ENCODE measurements at places on chromosomes 3 and 15.

GRCh38 chr15:68668926-68669600, 90.3 kb downstream of the CORO2B start:
- no peak overlapping the region for H3K4me3 ChIP-seq
- H3K27ac ChIP-seq: no peak overlapping the region
- peaks cover 2% of the 10 kb centered on the region for H3K4me1 ChIP-seq
- no peaks in the 10 kb centered on the region for H3K36me3 ChIP-seq
- peaks cover 12% of the 10 kb centered on the region for H3K27me3 ChIP-seq

- DNase-seq: no peak
- H3K27ac ChIP-seq: no peak overlapping the region
- H3K4me1 ChIP-seq: no peaks in the 10 kb centered on the region
- H3K36me3 ChIP-seq: no peaks in the 10 kb centered on the region
These were observed 63.2 kb downstream of the XXYLT1 start for GRCh38 chr3:195207731-195208130.

- no peak for DNase-seq
- no peak overlapping the region for H3K27ac ChIP-seq
- no peak overlapping the region for H3K4me3 ChIP-seq
- H3K36me3 ChIP-seq: peaks cover 21% of the 10 kb centered on the region
These were observed 30.7 kb downstream of the EFL1 start for GRCh38 chr15:82231842-82232241.

DNA sequence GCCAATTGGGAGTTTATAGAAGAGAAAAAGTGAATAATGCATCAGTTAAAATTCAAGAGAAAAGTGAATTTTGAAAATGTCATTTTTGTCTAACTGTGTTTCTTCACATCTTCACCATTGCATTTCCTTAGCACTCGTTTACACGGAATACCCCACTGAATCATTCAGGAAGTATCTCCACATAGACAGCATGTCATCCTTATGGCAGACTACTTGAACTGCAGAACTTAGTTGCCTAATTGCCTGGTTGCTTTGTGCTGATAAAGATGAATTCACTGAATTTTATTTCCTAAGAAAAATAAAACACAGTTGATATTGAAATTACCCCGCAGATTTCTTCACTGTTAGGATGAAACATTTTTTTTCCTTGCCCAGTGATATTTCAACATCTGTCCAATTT, 627.1 kb downstream of the ROBO1 start:
- H3K27ac ChIP-seq: no peak overlapping the region
- DNase-seq: no peak
- H3K36me3 ChIP-seq: no peaks in the 10 kb centered on the region
- no peak overlapping the region for H3K4me3 ChIP-seq
- no peaks in the 10 kb centered on the region for H3K4me1 ChIP-seq

DNA sequence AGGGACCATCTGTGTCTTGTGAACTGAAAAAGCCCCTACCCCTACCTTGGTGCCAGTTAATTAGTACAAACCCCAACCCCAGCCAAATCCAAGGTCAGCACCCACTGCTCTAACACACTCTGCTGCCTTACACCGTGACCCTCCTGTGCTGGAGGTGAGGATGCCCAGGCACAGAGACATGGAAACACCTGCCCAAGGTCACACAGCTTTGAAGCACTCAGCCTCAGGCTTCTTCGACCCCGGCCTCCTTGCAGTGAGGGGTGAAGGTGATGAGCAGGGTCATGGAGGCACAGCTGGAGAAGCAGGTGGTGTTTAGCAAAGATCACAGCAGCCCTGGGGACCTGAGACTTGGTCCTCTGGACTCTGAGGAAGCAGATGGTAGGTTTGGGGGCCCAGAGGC, 39.0 kb upstream of the SLC6A6 start:
- H3K36me3 ChIP-seq: no peaks in the 10 kb centered on the region
- no peaks in the 10 kb centered on the region for H3K4me1 ChIP-seq
- H3K27me3 ChIP-seq: peaks cover 2% of the 10 kb centered on the region
- no peak overlapping the region for H3K27ac ChIP-seq
- DNase-seq: no peak

DNA sequence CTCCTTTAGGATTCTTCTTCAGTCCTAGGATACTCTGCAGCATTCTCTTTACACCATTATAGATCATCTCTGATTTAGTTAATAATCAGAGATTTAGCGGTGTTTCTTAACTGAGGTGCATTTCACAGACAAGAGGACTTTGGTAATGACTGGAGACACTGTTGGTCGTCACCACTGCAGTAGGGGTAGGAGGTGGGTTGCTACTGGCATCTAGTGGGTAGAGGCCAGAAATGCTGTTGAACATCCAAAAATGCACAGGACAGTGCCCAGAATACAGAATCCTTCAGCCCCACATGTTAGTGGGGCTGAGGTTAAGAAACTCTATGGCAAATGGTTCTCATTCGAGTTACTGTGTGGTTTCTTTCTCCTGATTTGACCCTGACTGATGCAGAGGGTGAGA, 80.4 kb upstream of the LMCD1 start:
- no peak overlapping the region for H3K4me3 ChIP-seq
- no peak overlapping the region for H3K27ac ChIP-seq
- H3K4me1 ChIP-seq: no peaks in the 10 kb centered on the region

DNA sequence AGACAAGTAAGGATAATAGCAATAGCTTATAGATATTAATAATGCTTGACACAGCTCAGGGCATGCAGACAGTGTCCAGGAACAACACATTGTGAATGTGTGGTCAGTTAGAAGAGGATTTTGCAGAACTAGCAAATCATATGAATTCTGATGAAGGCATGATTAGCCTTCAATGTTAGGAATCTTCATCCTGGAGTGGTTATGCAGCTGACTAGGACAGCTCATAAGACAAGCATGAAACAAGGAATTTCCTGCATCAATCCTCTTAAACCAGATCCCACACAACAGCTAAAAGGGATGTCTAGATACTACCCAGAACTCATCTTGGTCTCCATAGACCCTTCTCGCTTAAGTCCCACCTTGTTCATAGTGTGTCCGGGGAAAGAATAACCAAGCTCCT, 499.0 kb upstream of the ATP11B start:
- no peaks in the 10 kb centered on the region for H3K36me3 ChIP-seq
- DNase-seq: no peak
- no peaks in the 10 kb centered on the region for H3K27me3 ChIP-seq
- no peak overlapping the region for H3K27ac ChIP-seq
- H3K4me1 ChIP-seq: no peaks in the 10 kb centered on the region

- no peaks in the 10 kb centered on the region for H3K36me3 ChIP-seq
- H3K27me3 ChIP-seq: no peaks in the 10 kb centered on the region
- no peak for DNase-seq
- no peaks in the 10 kb centered on the region for H3K4me1 ChIP-seq
- H3K4me3 ChIP-seq: no peak overlapping the region
These were observed 38.0 kb downstream of the SRPRB start for GRCh38 chr3:133843634-133844033.

GRCh38 chr3:136544532-136544931, 207.6 kb downstream of the STAG1 start:
- DNase-seq: no peak
- no peaks in the 10 kb centered on the region for H3K27me3 ChIP-seq
- H3K4me1 ChIP-seq: peaks cover 2% of the 10 kb centered on the region
- H3K27ac ChIP-seq: no peak overlapping the region
- no peak overlapping the region for H3K4me3 ChIP-seq
- peaks cover 5% of the 10 kb centered on the region for H3K36me3 ChIP-seq

GRCh38 chr3:25665315-25666280, 891 bp upstream of the TOP2B start:
- H3K36me3 ChIP-seq: peaks cover 18% of the 10 kb centered on the region
- peaks cover 31% of the 10 kb centered on the region for H3K4me1 ChIP-seq
- H3K27me3 ChIP-seq: peaks cover 4% of the 10 kb centered on the region
- H3K4me3 ChIP-seq: peak overlapping the region; percentile 96

- H3K4me1 ChIP-seq: peaks cover 32% of the 10 kb centered on the region
- H3K27me3 ChIP-seq: peaks cover 5% of the 10 kb centered on the region
- H3K36me3 ChIP-seq: no peaks in the 10 kb centered on the region
These were observed 39.2 kb downstream of the CLEC3B start for GRCh38 chr3:45065373-45065720.

- H3K36me3 ChIP-seq: peaks cover 31% of the 10 kb centered on the region
- H3K27me3 ChIP-seq: no peaks in the 10 kb centered on the region
- H3K4me1 ChIP-seq: peaks cover 22% of the 10 kb centered on the region
- no peak for DNase-seq
- no peak overlapping the region for H3K27ac ChIP-seq
- H3K4me3 ChIP-seq: no peak overlapping the region
These were observed 23.9 kb upstream of the BCL2L10 start for GRCh38 chr15:52136442-52136980.

- no peaks in the 10 kb centered on the region for H3K36me3 ChIP-seq
- H3K4me1 ChIP-seq: no peaks in the 10 kb centered on the region
- no peak overlapping the region for H3K4me3 ChIP-seq
These were observed 43.4 kb upstream of the AGBL1 start for GRCh38 chr15:86036243-86036642.

DNA sequence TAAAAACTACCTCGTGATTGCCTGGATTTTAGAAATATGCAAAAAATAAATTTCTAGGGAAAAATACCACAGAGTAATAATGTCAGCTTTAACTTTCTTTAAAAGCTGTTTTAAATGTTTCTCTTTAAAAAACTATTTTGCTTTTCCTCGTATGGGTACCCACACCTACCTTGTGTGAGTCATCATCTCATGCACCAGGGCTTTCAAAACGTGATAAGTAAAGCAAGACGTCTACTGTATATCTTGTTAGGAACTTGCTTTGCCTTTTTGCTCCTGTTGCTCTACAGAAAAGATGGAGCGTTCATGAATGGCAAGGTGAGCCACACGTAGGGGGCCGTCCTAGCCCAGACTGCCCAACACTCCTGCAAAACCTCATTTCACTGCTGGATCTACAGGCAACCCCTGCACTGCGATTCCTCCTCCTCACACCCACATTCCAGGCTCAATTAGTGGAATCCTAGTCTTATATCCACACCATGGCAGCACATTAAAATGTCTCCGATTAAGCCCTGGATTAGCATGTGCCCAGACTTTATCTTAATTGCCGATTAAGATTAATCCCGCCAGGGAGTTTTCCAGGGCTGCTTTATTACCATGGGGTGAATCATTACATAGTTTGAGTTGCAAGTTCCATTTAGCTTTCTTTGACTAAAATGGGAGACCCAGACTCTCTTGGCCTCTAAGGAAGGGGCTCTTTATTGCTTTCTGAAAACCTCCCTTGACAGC, 293.6 kb upstream of the ICE2 start:
- no peak overlapping the region for H3K4me3 ChIP-seq
- H3K27ac ChIP-seq: no peak overlapping the region
- peaks cover 14% of the 10 kb centered on the region for H3K27me3 ChIP-seq
- H3K36me3 ChIP-seq: no peaks in the 10 kb centered on the region
- no peak for DNase-seq

- H3K4me3 ChIP-seq: no peak overlapping the region
- DNase-seq: no peak
- H3K27ac ChIP-seq: no peak overlapping the region
- H3K4me1 ChIP-seq: peaks cover 2% of the 10 kb centered on the region
These were observed 153.3 kb upstream of the TPM1 start for GRCh38 chr15:62889141-62889661.

DNA sequence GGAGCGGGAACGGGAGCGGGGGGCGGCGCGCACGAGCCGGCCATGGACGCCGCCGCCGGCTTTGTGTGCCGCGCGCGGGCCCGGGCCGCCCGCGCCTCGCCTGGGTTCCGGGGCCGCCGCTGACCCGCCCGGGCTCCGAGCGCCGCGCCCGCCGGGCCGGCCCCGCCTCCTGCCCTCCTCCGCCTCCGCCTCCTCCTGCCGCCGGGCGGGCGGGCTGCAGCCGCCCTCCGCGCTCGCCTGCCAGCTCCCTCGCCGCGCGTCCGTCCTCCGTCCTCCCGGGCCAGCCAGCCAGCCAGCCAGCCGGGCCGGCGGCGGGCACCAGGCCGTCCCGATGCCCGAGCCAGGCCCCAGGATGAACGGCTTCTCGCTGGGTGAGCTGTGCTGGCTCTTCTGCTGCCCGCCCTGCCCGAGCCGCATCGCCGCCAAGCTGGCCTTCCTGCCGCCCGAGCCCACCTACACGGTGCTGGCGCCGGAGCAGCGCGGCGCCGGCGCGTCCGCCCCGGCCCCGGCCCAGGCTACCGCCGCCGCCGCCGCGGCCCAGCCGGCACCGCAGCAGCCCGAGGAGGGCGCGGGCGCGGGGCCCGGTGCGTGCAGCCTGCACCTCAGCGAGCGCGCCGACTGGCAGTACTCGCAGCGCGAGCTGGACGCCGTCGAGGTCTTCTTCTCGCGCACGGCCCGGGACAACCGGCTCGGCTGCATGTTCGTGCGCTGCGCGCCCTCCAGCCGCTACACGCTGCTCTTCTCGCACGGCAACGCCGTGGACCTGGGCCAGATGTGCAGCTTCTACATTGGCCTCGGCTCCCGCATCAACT, at the start of gene ABHD17C:
Gene ABHD17C (plus strand): TSS at position 212 of the 812 bp plus-strand sequence. CDS start 120 bp downstream, at position 332.
- H3K4me3 ChIP-seq: peak within 1 kb of the TSS; percentile 86
- H3K4me1 ChIP-seq: peaks cover 15% of the 10 kb centered on the region
- H3K27ac ChIP-seq: peak within 1 kb of the TSS; percentile 79
- DNase-seq: peak; percentile 50

- peaks cover 6% of the 10 kb centered on the region for H3K27me3 ChIP-seq
- no peaks in the 10 kb centered on the region for H3K36me3 ChIP-seq
- no peak for DNase-seq
- H3K27ac ChIP-seq: no peak overlapping the region
- H3K4me3 ChIP-seq: no peak overlapping the region
- no peaks in the 10 kb centered on the region for H3K4me1 ChIP-seq
These were observed 217.2 kb upstream of the UMPS start for GRCh38 chr3:124512881-124513609.

- H3K27ac ChIP-seq: no peak overlapping the region
- peaks cover 59% of the 10 kb centered on the region for H3K27me3 ChIP-seq
- no peak overlapping the region for H3K4me3 ChIP-seq
- no peak for DNase-seq
- H3K36me3 ChIP-seq: no peaks in the 10 kb centered on the region
- no peaks in the 10 kb centered on the region for H3K4me1 ChIP-seq
These were observed 201.8 kb downstream of the ABHD5 start for GRCh38 chr3:43892526-43892925.

DNA sequence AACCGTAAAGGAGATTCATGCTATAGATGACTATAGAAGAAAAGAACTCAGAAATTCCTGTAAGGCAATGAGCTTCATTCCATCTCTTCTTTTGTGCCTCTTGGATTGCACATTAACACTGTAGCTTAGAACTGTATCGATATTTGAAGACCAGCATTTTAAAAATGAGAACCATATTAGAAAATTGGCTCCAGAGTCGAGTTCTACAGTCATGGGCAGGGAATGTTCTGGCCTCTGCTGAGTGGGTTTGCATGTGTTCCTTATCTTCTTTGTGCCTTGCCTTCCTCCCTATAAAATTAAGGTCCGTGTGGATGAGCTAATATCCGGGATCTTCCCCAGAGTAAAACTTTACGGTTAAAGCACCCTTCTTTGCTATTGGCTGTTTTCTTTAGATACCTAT, 77.4 kb upstream of the PLCL2 start:
- no peak overlapping the region for H3K27ac ChIP-seq
- peaks cover 10% of the 10 kb centered on the region for H3K4me1 ChIP-seq
- peaks cover 48% of the 10 kb centered on the region for H3K27me3 ChIP-seq
- no peak overlapping the region for H3K4me3 ChIP-seq
- DNase-seq: no peak

- no peaks in the 10 kb centered on the region for H3K4me1 ChIP-seq
- H3K4me3 ChIP-seq: no peak overlapping the region
- H3K27ac ChIP-seq: no peak overlapping the region
- no peaks in the 10 kb centered on the region for H3K27me3 ChIP-seq
These were observed 380.2 kb downstream of the DIPK2A start for GRCh38 chr3:144351773-144352365.

All from T-helper 2 cell treated with Interferon-gamma antibody and Interleukin-4, amounts not matched to agents 5 μg/mL and 100 μg/mL, for 36 hours (primary cell).